ENCODE measurements at places on chromosomes 12 and 14.

DNA sequence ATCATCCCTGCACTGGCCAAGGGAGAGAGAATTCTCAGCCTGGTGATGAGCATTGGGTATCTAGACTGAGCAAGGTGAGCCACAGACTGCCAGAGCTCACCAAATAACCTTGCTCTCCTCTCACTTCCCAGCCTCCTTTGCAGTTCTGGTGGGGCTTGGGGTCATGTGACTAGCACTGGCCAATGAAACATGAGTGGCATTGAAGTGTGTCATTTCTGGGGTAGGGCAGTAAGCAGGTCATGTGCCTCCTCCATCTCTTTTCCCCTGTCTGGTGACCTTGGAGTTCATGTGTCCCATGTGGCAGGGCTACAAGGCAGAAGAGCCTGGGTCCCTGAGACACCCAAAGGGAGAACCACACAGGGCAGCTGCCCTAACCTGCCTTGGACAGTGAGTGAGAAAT is 3.6 kb upstream of the KRT72 start:
- no peak for DNase-seq
- peaks cover 42% of the 10 kb centered on the region for H3K27me3 ChIP-seq
- no peaks in the 10 kb centered on the region for H3K4me1 ChIP-seq
- H3K4me3 ChIP-seq: no peak overlapping the region
- H3K36me3 ChIP-seq: no peaks in the 10 kb centered on the region

GRCh38 chr14:101129521-101130167 is 226.1 kb upstream of the RTL1 start:
- no peaks in the 10 kb centered on the region for H3K27me3 ChIP-seq
- no peak for DNase-seq
- H3K36me3 ChIP-seq: no peaks in the 10 kb centered on the region
- H3K4me1 ChIP-seq: no peaks in the 10 kb centered on the region
- H3K4me3 ChIP-seq: no peak overlapping the region

DNA sequence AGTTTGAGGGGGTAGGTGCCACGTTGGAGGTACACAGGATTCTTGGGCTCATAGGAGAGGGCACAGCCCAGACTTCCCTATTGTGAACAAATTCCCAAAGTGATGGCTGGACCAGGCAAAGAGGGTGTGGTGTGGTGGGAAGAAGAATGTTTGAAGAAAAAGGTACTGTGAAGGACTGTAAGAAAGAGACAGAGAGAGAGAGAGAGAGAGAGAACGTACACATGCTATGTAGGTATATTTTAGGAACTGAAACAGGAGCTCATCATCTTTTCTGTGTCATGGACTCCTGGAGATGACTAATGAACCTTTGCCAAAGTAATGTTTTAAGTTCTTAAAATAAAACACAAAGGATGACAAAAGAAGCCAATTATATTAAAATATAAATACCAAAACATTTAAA is 24.5 kb downstream of the SLC17A8 start:
- no peaks in the 10 kb centered on the region for H3K27me3 ChIP-seq
- no peak overlapping the region for H3K27ac ChIP-seq
- no peaks in the 10 kb centered on the region for H3K36me3 ChIP-seq
- DNase-seq: no peak

DNA sequence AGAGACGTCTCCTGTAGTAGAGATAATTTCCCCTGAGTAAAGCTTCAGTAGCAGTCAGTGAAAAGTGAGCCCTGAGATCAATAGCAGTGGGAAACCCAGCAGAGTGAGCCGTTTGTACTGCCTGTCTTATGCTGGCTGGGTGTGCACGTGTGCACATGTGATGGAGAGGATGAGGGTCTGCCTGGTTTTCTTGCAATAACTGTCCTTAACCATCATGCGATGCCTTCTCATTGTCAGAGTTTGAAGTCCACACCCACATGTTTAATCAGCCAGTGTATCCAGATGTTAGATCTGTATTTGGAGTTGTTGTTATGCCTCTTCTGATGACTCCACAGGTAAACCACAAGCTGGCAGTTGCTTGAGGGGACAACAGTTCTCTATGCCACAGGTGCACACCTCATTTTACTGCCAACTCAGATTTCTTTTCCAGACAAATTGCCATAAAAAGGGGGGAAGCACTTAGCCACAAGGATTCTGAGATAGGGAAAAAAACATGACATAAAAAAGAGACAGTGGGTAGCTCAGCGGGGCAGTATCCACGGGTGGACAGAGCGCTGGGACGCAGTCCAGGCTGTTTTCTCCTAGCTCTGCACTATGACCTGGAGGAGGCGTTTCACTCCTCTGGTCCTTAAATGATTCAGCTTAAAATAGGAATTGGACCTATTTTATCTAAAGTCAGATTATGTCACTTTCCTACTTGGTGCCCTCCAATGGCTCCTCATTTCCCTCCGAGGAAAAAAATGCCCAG is 192.3 kb downstream of the ANO6 start:
- H3K4me1 ChIP-seq: no peaks in the 10 kb centered on the region
- H3K27ac ChIP-seq: no peak overlapping the region
- peaks cover 92% of the 10 kb centered on the region for H3K36me3 ChIP-seq

DNA sequence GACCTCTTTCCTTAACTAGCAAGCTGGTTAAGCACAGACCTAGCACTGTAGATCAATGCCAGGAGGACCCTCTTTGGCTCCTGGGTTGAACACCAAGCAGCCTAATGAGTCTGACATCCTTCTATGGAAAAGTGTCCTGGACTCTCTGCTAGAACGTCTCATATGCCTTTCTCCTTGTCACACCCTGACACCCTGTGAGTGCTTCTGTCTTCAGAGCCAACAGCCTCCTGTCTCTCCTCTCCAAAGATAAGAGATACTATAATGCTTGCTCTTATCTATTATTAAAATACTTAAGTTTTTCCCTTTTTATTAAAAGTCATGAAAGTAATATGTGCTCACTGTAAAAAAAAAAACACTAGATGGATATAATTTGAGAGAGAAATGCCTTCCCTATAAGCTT is 222.7 kb downstream of the FOXN3 start:
- peaks cover 9% of the 10 kb centered on the region for H3K36me3 ChIP-seq
- no peaks in the 10 kb centered on the region for H3K27me3 ChIP-seq
- DNase-seq: no peak
- H3K27ac ChIP-seq: no peak overlapping the region
- H3K4me3 ChIP-seq: no peak overlapping the region
- H3K4me1 ChIP-seq: no peaks in the 10 kb centered on the region

DNA sequence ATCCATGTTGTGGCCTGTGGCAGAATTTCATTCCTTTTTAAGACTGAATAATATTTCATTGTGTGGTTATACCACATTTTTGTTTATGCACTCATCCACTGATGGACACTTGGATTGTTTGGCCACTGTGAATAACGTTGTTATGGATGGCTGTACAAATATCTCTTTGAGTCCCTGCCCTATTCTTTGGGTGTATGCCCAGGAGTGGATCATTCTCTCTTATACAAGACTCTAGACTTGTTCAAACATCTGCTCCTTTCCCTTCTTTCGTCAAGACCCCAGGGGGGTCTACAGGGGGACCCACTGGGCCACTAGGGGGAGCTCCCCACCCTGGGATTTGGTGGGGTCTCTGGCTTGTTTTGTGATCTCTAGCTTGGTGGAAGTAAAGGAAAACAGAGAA is 77.4 kb downstream of the FBXL14 start:
- DNase-seq: no peak
- H3K27ac ChIP-seq: no peak overlapping the region
- H3K36me3 ChIP-seq: no peaks in the 10 kb centered on the region
- no peaks in the 10 kb centered on the region for H3K27me3 ChIP-seq
- no peak overlapping the region for H3K4me3 ChIP-seq

- no peak for DNase-seq
- no peak overlapping the region for H3K4me3 ChIP-seq
- no peaks in the 10 kb centered on the region for H3K36me3 ChIP-seq
- no peaks in the 10 kb centered on the region for H3K27me3 ChIP-seq
- no peak overlapping the region for H3K27ac ChIP-seq
These were observed 44.7 kb downstream of the ATF7IP start for GRCh38 chr12:14410177-14410576.

DNA sequence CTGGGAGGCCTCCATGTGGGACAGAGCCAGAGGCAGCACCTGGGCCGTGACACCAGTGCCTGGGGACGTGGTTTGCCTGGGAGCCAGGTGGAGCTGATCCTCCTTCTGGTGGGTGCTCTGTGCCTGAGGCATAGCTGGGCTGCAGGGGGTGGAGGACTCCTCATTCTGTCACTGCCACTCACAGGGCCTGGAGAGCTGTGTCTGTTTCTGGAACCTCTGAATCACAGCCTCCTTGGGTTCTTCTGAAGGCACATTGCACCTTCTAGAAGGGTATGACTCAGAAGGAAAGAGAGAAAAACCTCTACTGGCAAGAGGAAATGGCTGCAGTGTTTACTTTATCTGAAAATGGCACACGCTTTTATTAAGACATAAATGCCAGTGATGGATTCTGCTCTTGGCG is 659.8 kb downstream of the VRK1 start:
- no peak overlapping the region for H3K4me3 ChIP-seq
- no peak overlapping the region for H3K27ac ChIP-seq
- peaks cover 36% of the 10 kb centered on the region for H3K27me3 ChIP-seq
- peaks cover 6% of the 10 kb centered on the region for H3K4me1 ChIP-seq
- no peaks in the 10 kb centered on the region for H3K36me3 ChIP-seq
- DNase-seq: no peak

- H3K36me3 ChIP-seq: peaks cover 31% of the 10 kb centered on the region
- peak; percentile 90 for DNase-seq
- no peaks in the 10 kb centered on the region for H3K27me3 ChIP-seq
- H3K4me1 ChIP-seq: peaks cover 46% of the 10 kb centered on the region
- peak overlapping the region; percentile 74 for H3K4me3 ChIP-seq
- H3K27ac ChIP-seq: peak overlapping the region; percentile 94
These were observed 4.7 kb downstream of the LRIG3 start for GRCh38 chr12:58915634-58916033.

- no peak for DNase-seq
- H3K27ac ChIP-seq: peak overlapping the region; percentile 56
- H3K4me3 ChIP-seq: no peak overlapping the region
- H3K4me1 ChIP-seq: peaks cover 36% of the 10 kb centered on the region
- H3K27me3 ChIP-seq: no peaks in the 10 kb centered on the region
These were observed 367.4 kb downstream of the BTG1 start for GRCh38 chr12:91778091-91778832.

DNA sequence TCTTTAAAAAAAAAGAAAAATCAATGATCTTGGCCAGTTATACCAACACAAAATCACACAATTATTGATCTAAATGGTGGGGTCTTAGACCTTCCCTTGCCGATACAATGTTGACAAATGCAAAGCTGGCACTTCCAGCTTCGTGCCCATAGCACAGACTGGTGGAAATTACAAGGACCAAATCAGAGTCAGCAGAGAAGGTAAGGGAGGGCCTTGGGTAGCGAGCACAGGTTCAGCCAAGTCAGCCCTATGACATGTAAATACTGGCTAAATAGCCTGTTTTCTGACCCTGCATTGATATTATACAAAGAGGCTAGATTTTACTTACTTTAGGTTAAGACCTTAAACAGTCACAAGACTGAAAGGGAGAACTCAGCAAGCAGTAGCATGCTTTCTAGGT is 30.3 kb upstream of the WDR89 start:
- H3K27me3 ChIP-seq: no peaks in the 10 kb centered on the region
- H3K36me3 ChIP-seq: peaks cover 1% of the 10 kb centered on the region
- no peaks in the 10 kb centered on the region for H3K4me1 ChIP-seq

DNA sequence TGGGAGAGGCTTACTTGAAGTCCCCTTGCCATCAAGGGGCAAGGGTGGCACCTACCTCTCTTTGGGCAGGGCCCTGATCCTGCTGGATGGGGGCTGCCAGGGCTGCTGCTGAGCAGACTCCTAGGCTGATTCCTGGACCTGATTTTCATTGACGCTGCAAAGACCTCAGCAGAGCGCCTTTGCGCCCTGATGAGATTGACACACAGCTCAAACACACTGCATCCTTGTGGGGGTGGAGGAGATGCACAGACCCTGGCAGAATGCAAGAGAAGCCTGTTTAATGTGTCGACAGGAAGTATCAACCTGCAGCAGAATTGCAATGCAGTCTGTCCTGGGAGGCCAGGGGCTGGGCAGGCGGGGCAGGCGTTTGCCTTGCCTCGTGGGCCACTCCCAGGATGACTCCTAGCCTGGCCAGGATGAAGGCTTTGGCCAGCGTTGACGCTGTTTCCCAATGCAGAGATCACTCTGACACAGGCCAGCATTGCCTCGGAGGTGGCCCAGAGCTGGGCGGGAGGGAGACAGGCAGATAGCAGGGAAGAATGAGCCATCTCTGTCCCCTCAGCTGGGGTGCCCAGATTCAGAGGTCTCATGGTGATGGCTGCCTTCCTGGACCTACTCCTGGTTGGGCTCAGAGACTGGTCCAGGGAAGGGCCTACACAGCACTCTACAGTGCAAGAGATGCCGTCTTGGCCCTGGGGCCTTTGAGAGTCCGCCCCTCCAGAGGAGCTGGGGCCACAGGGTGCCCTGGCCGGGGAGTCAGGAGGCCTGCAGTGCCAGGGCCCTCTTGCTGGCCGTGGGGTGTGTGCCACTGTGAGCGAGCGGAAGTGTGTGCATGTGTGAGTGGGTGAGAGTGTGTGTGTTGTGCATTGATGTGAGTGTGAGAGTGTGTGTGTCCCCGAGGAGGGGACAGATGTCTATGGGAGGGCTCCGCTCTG is 108.3 kb downstream of the KIF26A start:
- no peaks in the 10 kb centered on the region for H3K36me3 ChIP-seq
- H3K4me1 ChIP-seq: peaks cover 11% of the 10 kb centered on the region
- H3K27me3 ChIP-seq: no peaks in the 10 kb centered on the region
- no peak overlapping the region for H3K4me3 ChIP-seq
- no peak overlapping the region for H3K27ac ChIP-seq
- no peak for DNase-seq

- no peaks in the 10 kb centered on the region for H3K36me3 ChIP-seq
- H3K27me3 ChIP-seq: no peaks in the 10 kb centered on the region
- H3K4me3 ChIP-seq: no peak overlapping the region
- DNase-seq: no peak
- no peak overlapping the region for H3K27ac ChIP-seq
- no peaks in the 10 kb centered on the region for H3K4me1 ChIP-seq
These were observed 224.0 kb upstream of the BTG1 start for GRCh38 chr12:92369636-92370035.

- DNase-seq: no peak
- H3K27ac ChIP-seq: no peak overlapping the region
- H3K27me3 ChIP-seq: no peaks in the 10 kb centered on the region
- no peak overlapping the region for H3K4me3 ChIP-seq
- H3K36me3 ChIP-seq: no peaks in the 10 kb centered on the region
These were observed 37.9 kb upstream of the BTG1 start for GRCh38 chr12:92183575-92183974.

DNA sequence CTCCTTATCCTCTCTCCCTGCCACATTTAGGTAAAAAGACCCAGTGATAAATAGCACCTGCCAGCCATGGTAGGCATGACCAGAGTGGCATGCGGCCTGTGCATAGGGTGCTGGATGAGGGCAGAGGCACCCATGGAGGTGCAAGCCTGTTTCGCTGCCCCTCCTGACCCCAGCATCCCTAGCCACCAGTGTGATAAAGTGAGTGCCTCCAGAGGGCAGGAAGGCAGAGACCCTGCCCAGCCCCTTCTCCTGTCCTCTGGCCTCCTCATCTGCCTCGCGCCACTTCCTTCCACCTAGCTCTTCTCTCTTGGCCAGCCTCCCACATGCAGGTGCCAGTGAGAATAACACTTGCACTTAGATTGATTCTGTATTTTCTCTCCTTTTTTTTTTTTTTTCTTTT is 108.3 kb upstream of the FUT8 start:
- no peak for DNase-seq
- H3K4me1 ChIP-seq: no peaks in the 10 kb centered on the region
